ENCODE measurements at places on chromosomes 13 and 19.

DNA sequence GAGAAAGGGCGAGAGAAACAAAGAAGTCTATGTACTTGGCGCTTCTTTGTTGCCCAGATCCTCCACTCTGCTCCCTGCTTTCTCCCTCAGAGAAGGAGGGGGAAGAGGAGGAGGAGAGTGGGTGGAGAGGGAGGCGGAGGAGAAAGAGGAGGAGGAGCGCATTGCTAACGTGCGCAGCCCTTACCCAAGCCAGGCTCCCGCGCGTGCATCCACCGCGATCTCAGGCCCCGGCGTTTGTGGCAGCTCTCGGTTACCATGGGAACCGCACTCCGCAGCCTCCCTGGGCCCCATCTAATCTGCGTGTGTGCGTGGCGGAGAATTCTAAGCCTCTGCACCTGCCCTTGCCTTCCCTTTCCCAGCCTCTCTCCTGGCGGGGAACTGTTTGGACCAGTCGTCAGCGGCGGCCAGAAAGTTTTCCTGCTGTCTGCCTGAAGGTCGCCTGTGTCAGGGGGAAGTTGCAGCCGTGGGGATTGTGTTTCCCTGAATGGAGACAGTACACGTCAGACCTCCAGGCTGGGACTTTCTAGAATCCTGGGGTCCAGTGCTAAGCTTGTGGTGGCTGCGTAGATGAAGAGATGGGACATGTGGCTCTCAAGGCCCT lies at the start of gene ERICH6B:
TSS of gene ERICH6B (minus strand) at position 239 of the 601 bp plus-strand sequence. CDS start 18,734 bp downstream, outside the sequence.
- no peak for DNase-seq

DNA sequence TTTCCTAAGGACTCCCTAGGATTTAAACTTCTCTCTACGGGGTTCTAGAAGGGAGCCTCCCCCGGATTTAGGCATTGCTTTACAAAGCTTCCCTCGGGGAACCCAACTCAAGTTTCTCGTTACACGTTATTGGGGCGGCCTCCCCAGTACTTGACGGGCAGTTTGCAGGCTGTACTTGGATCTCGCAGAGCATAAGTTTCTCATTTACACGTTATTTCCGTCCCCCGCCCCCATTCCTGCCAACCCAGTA lies 584 bp downstream of the SMG9 start:
- no peak for DNase-seq

GRCh38 chr19:13946414-13946813 lies 5.9 kb upstream of the DCAF15 start:
- DNase-seq: no peak

DNA sequence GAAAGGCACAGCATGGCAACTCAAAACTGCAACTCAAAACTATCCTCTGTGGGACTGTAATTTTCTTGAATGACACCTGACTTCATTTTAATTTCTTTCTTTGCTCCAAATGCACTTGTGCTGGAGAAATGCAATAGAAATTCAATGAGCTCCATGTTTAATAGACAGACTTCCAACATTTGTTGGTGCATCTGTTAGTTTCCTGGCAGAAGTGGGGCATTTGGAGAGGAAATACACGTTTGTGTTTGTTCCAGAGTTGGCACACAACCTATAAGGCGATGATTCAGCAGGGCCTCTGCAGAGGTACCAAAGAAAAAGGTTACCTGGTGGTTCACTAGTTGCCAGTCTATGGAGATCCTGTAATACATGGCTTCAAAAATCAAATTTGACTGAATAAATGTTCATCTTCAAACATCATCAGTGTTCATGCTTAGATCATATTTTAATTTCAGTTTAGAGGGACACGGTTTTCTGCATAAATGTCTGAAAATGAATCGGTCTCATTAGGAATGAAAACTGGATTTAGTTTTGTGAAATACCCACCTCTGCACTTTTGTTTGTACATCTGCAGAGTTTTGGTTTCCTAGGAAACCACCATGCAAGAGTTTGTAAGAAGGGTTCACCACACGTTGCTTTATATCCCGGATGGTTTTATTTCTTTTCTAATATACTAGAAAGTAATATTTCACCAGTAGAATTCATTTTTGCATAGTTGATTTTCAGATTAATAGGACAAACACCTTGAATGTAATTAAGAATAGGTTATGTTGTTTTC lies 21.8 kb upstream of the OBI1 start:
- no peak for DNase-seq

DNA sequence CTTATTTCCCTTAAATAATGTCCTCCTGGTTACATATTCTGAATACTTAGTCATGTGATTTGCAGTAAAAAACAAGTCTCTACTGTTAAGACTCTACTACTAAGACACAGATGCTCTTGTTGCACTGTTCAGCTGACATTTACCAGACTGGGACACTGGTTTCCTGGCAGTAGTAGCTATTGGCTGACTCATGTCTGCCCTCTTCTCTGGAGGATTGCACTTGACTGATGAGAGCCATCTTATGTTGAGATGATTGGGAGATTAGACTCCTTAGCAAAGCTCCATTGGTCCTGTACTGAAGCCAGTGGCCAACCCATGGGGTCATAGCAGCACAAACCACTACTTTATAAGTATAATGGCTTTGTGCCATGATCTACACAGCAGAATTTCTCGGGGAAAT lies 1672.6 kb upstream of the PCDH20 start:
- no peak for DNase-seq

DNA sequence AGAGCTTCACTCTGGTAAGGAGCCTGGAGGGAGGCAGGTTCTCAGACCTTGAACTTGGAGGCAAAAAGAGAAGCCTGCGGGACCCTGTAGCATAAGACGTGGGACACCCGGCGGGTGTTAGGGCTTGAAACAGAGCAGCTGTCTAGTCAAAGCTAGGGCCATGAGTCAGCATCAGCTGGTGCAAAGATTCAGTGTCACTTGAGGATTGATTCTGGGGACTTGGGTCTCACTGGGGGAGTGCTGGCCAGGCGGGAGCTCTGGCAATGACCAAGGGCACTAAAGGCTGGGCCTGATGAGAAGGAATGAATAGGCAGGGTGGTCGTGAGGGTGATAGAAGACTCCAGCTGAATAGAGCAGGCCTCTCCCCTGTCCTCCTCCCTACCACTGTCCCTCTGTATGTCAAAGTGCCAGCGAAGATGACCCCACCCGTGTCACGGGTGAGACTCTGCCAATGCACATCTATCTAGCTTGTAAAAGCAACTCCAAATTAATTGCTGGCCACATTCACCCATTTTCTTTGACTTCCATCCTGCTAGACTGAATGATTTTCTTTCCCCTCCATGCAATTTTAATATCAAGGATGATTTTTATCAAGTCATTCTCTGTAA lies 97.1 kb downstream of the MBNL2 start:
- DNase-seq: no peak

GRCh38 chr13:46593398-46593797 lies 40.4 kb downstream of the LRCH1 start:
- peak; percentile 58 for DNase-seq
